SJSA1 (cell line): ENCODE measurements at places on chromosomes 7 and 10. TPM values are rescaled to one million over a fixed set of nuclear protein-coding genes. Genes with fewer than 3 reads are reported as not detected.

The AGAP6 gene
- 3.2 and 5.0 TPM in 2 replicates for total RNA-seq

GRCh38 chr10:58885686-58886345, 290.6 kb upstream of the PHYHIPL start:
- H3K36me3 ChIP-seq: no peaks in the 10 kb centered on the region
- H3K4me1 ChIP-seq: peaks cover 18% of the 10 kb centered on the region
- no peak overlapping the region for H3K4me3 ChIP-seq
- no peak overlapping the region for H3K27ac ChIP-seq
- no peak for DNase-seq

GRCh38 chr10:113058523-113059370, 108.7 kb downstream of the TCF7L2 start:
- 0 out of 2 replicates have a peak, but pooled peaks cover under 1% of the 10 kb centered on the region for H3K36me3 ChIP-seq
- peaks cover 89% of the 10 kb centered on the region for H3K4me1 ChIP-seq
- H3K27ac ChIP-seq: peak overlapping the region; percentile 71
- DNase-seq: peak; percentile 42
- no peaks in the 10 kb centered on the region for H3K27me3 ChIP-seq

DNA sequence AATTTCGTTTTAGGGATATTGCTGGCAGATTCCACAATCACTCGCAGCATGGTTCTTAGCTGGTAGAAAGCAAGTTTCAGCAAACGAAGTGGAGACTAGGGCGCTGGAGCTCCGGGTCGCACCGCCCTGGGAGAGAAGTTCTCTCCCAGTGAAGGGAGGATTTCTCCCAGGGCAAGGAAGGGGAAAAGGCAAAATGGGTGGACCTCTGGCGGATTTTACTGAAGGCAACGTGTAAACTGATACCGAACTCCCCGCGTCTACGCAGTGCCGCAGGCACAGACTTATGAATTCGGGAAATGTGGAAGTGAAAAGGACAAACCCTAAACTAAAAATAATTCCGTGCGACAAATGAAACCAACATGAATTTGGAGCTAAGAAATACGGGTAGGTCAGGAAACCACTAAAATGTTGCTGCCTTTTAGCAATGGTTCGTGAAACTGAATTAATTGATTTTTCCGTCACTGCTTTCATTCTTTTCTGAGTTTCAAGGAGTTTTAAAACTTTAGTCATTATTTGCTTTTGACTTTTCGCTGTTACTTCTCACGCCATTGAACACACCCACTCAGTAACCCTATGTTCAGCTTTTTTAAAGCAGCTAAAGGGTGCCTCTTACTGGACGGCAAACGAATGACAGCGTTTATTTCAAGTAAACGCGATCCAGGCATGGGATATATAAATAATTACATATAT, at the start of gene MYOF:
Gene MYOF (minus strand): TSS at position 190 of the 690 bp plus-strand sequence. CDS start 140 bp downstream, at position 50.
- DNase-seq: peak; percentile 81
- H3K27me3 ChIP-seq: no peaks in the 10 kb centered on the region
- peaks cover 25% of the 10 kb centered on the region for H3K36me3 ChIP-seq
- peak within 1 kb of the TSS; percentile 95 for H3K27ac ChIP-seq
- H3K4me1 ChIP-seq: peaks cover 46% of the 10 kb centered on the region

- DNase-seq: no peak
- H3K4me1 ChIP-seq: no peaks in the 10 kb centered on the region
- no peak overlapping the region for H3K4me3 ChIP-seq
- peaks cover 73% of the 10 kb centered on the region for H3K36me3 ChIP-seq
- no peaks in the 10 kb centered on the region for H3K27me3 ChIP-seq
- H3K27ac ChIP-seq: no peak overlapping the region
Observed at GRCh38 chr10:73756183-73756582, 12.0 kb downstream of the SEC24C start.

The EBLN1 gene
- not detected in 2 replicates for total RNA-seq

DNA sequence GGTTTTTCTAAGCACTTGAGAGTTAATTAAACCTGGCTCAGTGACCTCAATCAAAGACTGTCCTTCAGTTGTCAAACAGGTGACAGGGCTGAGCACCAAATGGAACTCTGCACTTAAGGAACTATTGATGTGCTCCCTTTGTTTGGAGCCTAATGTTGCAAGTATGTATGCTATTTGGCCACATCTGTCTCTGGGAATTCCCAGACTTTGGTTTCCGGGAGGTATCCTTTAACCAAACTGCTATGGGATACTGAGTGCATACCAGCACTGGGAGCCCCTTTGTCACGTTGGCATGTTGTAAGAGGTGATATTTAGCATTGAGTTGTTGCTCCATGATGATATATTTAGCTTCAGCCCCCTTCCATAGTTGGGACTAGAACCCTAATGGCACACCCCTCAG, 25.2 kb downstream of the ASZ1 start:
- no peaks in the 10 kb centered on the region for H3K36me3 ChIP-seq
- no peak overlapping the region for H3K27ac ChIP-seq
- H3K4me1 ChIP-seq: peaks cover 11% of the 10 kb centered on the region
- no peaks in the 10 kb centered on the region for H3K27me3 ChIP-seq
- no peak for DNase-seq

The PPP1R3A gene
- total RNA-seq: not detected in 2 replicates

DNA sequence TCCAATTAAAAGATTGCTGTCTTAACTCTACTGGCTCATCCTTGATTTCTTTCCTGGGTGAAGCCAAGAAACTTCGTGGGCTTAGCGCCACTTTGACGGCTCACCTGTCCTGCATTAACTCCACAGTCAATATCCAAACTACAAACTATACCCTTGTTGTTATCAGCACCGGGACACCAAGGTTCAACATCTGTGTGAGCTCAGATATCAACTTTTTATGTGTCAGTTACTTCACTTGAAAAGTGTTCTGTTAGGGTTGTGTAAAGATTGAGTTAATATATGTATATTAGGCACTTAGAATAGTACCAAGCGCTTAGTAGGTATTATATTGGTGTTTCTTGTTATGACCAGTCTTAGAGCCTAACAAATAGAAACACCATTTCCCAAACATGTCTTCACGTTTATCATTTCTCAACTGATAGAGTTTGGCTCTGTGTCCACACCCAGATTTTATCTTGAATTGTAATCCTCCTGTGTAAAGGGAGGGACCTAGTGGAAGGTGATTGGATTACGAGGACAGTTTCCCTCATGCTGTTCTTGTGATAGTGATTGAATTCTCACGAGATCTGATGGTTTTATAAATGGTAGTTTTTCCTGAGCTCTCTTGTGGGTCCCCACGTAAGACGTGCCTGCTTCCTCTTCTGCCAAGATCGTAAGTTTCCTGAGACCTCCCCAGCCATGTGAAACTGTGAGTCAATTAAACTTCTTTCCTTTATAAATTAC, 19.0 kb upstream of the ST8SIA6 start:
- H3K27me3 ChIP-seq: no peaks in the 10 kb centered on the region
- no peak overlapping the region for H3K27ac ChIP-seq
- no peaks in the 10 kb centered on the region for H3K4me1 ChIP-seq
- H3K36me3 ChIP-seq: no peaks in the 10 kb centered on the region

The GPR15LG gene
- total RNA-seq: not detected in 2 replicates

GRCh38 chr7:66205741-66206090, 582 bp downstream of the TPST1 start:
- H3K4me1 ChIP-seq: peaks cover 20% of the 10 kb centered on the region
- no peaks in the 10 kb centered on the region for H3K27me3 ChIP-seq
- DNase-seq: peak; percentile 41
- H3K27ac ChIP-seq: peak overlapping the region; percentile 48
- peak overlapping the region; percentile 93 for H3K4me3 ChIP-seq
- H3K36me3 ChIP-seq: peaks cover 18% of the 10 kb centered on the region

The EN2 gene
- 0.11 TPM in 1 of 2 replicates, not detected in the other for total RNA-seq

DNA sequence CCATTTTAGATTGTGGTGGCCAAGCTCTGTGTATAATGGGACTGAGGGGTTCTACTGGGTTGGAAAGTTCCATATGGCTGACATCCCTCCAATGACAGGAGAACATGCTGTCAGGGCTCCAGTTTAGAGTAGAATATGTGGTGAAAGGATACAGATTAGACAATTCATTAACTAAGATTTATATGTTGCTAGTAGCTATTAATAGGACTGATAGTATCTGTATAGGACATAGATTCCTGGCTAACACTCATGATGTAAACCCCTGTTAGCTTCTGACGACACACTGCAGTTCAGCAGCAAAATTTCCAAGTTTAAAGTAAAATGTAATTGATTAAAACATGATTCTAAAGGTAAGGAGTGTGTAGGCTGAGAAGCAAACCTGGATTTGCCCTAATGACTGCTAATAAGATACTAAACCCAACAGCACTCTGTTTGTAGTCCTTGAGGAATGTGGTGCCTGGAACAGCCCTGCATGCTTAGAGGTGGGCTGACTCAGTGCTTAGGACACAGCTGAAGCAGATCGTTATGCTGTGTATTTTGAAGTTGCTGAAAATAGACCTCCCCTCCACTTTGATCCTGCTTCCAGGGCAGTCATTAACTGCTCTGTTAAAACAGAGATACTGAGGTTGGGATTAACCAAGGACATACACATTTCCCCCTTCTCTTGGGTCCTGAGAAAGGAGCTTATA, 1129.6 kb downstream of the SORCS3 start:
- H3K36me3 ChIP-seq: no peaks in the 10 kb centered on the region
- DNase-seq: no peak
- H3K27ac ChIP-seq: no peak overlapping the region
- no peaks in the 10 kb centered on the region for H3K4me1 ChIP-seq

The TACC2 gene
- total RNA-seq: 4.9 and 11.2 TPM in 2 replicates

The PNLIPRP1 gene
- not detected in 2 replicates for total RNA-seq

- no peak overlapping the region for H3K4me3 ChIP-seq
- H3K27me3 ChIP-seq: no peaks in the 10 kb centered on the region; the same call in 1 of the 2 replicates
- H3K4me1 ChIP-seq: peaks cover 12% of the 10 kb centered on the region; the same call in 1 of the 2 replicates
Observed at GRCh38 chr10:69214666-69215131, 5.4 kb upstream of the HKDC1 start.

DNA sequence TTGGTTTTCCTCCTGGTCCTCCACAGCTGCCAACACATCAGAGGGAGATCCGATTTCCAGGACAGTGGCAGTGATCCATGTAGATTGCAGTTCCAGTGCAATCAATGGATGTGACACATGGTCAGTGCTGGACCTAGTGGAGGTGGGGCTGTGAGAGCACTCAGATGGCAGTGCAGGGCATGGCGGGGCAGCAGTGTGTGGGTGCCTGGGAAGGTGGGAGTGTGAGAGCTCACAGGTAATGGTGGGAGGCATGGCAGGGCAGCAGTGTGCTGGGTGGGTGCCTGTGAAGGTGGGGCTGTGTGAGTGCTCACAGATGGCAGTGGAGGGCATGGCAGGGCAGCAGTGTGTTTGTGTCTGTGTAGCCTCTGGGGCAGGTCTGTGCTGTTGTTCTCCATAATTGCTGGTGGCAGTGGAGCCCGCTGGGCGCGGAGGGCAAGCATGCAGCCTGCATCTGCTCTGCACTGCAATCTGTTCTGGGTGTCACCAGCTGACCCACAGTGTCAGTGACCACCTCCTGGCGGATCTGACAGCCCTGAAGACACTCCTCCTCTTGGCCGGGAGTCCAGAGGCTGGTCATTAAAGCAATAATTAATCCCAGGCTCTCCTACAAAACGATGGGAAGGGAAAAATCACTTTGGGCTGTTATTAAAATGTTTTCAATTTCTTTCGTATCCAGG, 8.6 kb upstream of the ADARB2 start:
- H3K27ac ChIP-seq: no peak overlapping the region
- peaks cover 22% of the 10 kb centered on the region for H3K27me3 ChIP-seq
- no peaks in the 10 kb centered on the region for H3K4me1 ChIP-seq
- H3K4me3 ChIP-seq: no peak overlapping the region

DNA sequence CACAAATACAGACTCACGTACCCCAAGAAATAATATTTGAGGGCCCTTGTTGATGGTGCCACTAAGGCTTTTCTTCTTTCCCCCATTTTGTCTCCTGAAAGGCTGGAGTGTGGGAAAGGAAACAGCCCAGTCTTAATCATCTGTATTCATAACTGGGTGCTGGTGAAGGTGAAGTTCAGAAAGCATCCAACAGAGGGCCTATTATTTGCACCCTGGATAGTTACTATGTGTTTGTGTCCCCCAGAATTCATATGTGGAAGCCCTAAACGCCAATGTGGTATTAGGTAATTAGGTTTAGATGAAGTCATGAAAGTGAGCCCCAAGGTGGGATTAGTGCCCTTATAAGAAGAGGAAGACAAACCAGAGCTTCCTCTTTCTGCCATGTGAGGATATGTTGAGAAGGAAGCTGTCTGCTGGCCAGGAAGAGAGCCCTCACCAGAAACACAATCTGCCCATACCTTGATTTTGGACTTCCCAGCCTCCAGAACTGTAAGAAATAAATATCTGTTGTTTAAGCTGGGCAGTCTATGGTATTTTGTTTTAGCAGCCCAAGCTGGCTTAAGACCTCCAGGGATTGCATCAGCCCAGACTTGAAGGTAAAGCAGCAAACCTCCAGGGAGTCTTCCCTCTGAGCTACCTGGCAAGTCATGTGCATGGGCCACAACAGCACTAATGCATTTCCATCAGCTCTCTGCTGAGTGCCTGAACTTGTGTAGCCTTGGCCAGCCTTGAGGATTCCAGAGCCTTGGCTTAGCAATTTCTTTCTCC, 90.0 kb upstream of the ADRB1 start:
- H3K4me1 ChIP-seq: peaks cover 25% of the 10 kb centered on the region
- no peak for DNase-seq
- no peak overlapping the region for H3K4me3 ChIP-seq
- H3K27me3 ChIP-seq: no peaks in the 10 kb centered on the region
- no peak overlapping the region for H3K27ac ChIP-seq

- H3K4me3 ChIP-seq: no peak overlapping the region
- no peaks in the 10 kb centered on the region for H3K27me3 ChIP-seq
- H3K4me1 ChIP-seq: no peaks in the 10 kb centered on the region
Observed at GRCh38 chr10:36778651-36779050, 346.7 kb upstream of the ANKRD30A start.

GRCh38 chr10:72242675-72243074, 26.6 kb upstream of the ASCC1 start:
- H3K36me3 ChIP-seq: no peaks in the 10 kb centered on the region
- peak; percentile 37 for DNase-seq
- H3K4me1 ChIP-seq: peaks cover 53% of the 10 kb centered on the region
- no peaks in the 10 kb centered on the region for H3K27me3 ChIP-seq
- H3K27ac ChIP-seq: peak overlapping the region; percentile 59

- no peak overlapping the region for H3K4me3 ChIP-seq
- peaks cover 5% of the 10 kb centered on the region for H3K4me1 ChIP-seq
- no peaks in the 10 kb centered on the region for H3K36me3 ChIP-seq
- H3K27ac ChIP-seq: no peak overlapping the region
Observed at GRCh38 chr10:33716501-33717267, 382.2 kb upstream of the NRP1 start.

DNA sequence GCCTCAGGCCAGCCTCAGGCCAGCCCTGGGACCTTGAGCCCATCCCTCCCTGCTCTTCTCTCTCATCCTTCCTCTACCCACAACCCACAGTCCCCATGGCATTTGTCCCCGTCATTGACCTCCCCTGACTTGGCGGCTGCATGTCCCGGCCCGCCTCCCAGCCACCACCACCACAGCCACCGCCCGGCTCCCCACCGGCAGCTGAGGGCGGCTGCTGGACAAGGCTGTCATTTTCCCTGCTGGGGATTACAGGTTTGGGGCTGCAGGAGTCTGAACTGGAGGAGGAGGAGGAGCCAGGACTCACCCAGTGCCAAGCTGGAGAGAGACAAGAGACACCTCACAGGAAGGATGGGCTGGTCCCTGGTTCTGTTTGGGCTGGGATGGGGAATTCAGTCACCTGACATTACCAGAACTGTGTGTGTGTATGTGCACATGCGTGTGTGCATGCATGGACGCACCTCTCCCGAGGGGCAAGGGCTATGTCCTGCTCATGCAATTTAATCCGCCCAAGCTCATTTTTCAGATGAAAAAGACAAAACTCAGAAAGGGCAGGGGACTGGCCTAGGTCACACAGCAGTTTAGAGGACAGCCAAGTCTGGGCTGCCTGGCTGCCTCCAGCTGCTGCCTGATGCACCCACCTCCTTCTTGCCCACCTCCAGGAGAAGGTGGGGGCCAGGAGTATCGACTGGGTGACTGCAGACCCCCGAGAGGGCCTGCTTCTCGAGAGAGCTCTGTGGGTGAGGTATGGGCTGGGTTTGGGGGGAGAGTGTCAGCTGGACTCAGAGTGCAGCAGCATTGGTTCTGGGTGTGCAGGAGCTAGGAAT, 113.1 kb downstream of the ZMIZ1 start:
- peaks cover 58% of the 10 kb centered on the region for H3K36me3 ChIP-seq
- peak; percentile 57 for DNase-seq
- peaks cover 100% of the 10 kb centered on the region for H3K4me1 ChIP-seq
- H3K27me3 ChIP-seq: no peaks in the 10 kb centered on the region
